ENCODE measurements at places on chromosomes 5 and 9. TPM values are rescaled to one million over a fixed set of nuclear protein-coding genes. Genes with fewer than 3 reads are reported as not detected.

The FAM221B gene
- total RNA-seq: not detected

The PCDHGA4 gene
- total RNA-seq: 4.4 TPM

The CACNA1B gene
- 0.03 TPM for total RNA-seq

The SHLD3 gene
- 2.9 TPM for total RNA-seq

The SPEF2 gene
- total RNA-seq: 31.8 TPM

The FBXW5 gene
- 75.5 TPM for total RNA-seq

The DMRTA1 gene
- 0.35 TPM for total RNA-seq

The SPINK13 gene
- total RNA-seq: 5.7 TPM

The SYNPO gene
- total RNA-seq: 111 TPM

The ZCCHC7 gene
- 28.4 TPM for total RNA-seq

The INSL4 gene
- total RNA-seq: not detected

The ATP10B gene
- total RNA-seq: not detected

The EDIL3 gene
- total RNA-seq: 5.9 TPM

The NUTM2F gene
- not detected for total RNA-seq

The DAPK1 gene
- 133 TPM for total RNA-seq

The SLC4A9 gene
- total RNA-seq: not detected

The INSL6 gene
- total RNA-seq: not detected

The CBY3 gene
- not detected for total RNA-seq

The PDE6A gene
- 0.13 TPM for total RNA-seq

The KCNV2 gene
- not detected for total RNA-seq

The MCTP1 gene
- total RNA-seq: 3.4 TPM

The SLC46A2 gene
- total RNA-seq: not detected

The SEMA5A gene
- 3.3 TPM for total RNA-seq

The SLC6A18 gene
- not detected for total RNA-seq

The TLR4 gene
- 11.2 TPM for total RNA-seq
